NCI-H524 (cell line): ENCODE measurements at places on chromosomes 7 and 10.

- DNase-seq = no peak
Measured at GRCh38 chr7:46393142-46393541, 472.1 kb upstream of the IGFBP3 start.

DNA sequence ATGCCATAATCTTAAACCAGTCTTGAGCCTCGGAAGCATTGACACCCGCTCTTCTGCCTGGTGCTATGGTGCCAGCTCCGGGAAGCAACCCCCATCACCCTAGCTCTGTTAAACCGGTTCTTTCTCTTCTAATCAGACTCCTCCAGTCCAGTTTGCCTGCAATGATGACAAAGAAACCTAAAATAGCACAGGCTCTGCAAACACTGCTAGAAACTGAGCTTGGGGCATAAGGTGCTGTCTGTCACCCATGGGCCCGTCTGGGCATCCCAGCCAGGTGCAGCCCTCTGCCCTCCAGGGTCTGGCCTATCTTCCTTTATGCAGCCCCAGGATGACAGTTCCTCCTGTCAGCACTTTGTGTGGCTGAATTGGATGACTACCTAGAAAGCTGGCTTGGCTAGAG, 14.2 kb upstream of the CAMK2G start:
- DNase-seq = no peak

GRCh38 chr7:138499340-138499739, 39.3 kb downstream of the TRIM24 start:
- DNase-seq = peak; percentile 52

DNA sequence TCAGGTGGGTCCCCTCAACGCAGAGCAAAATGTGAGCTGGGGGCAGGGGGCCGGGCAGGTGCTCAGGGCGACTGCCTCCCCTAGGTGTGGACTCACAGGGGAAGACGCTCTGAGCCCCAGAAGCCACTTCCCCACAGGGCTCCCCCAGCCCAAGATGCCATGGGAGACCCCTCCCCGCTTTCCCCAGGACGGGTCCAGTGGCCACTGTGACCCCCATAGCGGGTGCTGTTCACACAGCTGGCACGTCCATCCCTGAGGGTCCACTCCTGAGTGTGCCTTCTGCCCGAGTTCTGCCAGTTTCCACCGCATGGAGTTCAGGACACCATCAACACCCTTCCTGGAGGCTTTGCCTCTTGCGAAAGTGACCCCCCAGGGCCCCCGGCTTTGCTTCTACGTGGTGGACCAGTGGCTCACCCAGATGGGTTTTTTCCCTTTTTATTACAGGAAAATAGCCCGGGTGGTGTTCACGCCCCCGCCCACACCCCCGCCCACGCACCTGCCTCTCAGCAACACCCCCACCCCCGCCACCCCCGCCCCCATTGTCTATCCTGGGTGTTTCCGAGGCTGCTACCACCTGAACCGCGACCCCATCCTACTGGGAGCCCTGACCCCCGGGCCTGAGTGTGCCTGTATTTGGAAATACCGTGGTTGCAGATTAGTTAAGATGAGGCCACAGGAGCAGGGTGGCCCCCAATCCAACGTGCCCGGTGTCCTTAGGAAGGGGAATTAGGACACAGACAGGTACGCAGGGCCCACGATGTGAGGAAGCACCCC, 32.0 kb downstream of the ADAP1 start:
- no peak for DNase-seq

- no peak for DNase-seq
Measured at GRCh38 chr7:88172842-88173241, 47.0 kb downstream of the SRI start.

GRCh38 chr10:121928528-121928884, 675 bp upstream of the ATE1 start:
- no peak for DNase-seq

GRCh38 chr10:12194752-12195271, 879 bp downstream of the NUDT5 start:
- no peak for DNase-seq

GRCh38 chr7:75850235-75850634, 28.6 kb upstream of the RHBDD2 start:
- no peak for DNase-seq

DNA sequence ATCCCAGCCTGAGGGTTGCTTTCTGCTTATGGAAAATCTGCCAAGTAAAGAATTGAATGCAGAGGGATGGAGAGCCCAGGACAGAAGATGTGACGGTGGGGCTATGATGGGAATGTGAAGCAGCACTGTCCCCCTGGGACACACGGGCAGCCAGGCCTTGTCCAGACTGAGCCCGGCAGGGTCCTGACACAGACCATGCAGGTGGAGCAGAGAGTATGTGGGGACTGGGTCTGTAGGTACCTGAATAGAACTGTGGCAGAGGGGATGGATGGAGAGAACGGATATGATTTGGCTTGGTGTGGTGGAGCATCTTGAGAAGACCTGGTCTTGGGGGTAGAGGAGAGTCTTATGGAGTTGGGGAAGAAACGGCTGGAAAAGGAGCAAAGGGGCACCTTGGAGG, 732 bp upstream of the LRRC18 start:
- DNase-seq = no peak

GRCh38 chr7:84154991-84155781, 39.4 kb downstream of the SEMA3A start:
- no peak for DNase-seq

- DNase-seq = peak; percentile 19
Measured at GRCh38 chr7:95694334-95694733, 78.0 kb upstream of the DYNC1I1 start.

DNA sequence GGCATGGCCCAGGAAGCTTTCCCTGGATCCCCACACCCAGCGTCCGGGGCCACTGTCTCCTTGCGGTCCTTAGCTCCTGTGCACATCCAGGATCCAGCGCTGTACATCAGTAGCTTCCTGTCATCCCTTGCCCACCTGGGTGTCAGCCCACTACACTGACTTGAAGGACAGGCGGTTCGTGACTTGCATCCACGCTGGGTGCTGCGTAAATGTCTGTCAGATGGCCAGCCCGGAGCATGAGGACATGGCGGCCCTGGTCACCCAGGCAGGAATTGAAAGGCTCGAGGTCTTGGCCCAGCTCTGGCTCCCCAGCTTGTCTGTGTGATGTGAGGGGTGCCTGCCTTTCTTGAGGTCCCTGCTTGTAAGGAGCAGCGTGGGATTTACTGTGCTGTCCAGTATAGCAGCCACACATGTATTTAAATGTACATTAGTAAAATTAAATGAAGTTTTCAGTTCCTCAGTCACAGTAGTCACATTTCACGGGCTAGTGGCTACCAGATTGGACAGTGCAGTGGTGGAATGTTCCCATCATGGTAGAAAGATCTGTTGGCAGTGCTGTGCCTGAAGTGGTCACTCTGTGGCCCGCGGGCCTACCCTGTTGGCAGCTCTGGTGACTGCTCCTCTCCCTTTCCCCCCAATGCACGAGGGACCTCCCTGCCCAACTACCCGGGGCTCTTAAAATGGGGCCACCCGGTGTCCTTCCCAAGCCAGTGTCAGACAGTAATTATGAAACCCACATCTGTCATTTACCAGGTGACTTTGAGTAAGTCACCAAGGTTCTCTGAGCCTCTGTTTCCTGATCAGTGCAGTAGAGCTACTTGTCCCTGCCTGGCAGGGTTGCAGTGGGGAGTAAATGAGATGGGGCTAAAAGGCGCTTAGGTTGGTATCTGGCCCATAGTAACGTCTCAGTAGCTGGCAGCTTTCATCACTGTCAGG, 97.8 kb upstream of the PPIF start:
- no peak for DNase-seq

DNA sequence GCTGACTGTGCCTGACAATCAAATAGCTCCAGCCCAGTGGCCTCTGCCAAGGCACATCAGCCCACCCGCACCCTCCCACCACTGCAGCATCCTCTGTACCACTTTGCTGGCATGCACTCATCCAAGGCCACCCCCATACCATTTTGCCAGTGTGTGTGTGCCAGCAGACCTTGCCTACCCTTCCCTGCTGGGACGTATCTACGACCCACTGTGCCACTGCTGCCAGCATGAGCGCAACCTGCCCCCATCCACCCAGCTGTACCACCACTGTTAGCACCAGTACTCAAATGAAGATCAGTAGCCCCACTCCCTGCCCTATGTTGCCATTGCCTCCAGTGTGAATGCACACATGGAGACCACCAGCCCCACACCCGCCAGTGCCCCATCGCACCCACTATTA, 149.4 kb upstream of the PTN start:
- DNase-seq = no peak

- DNase-seq = no peak
Measured at GRCh38 chr7:105773030-105773460, 103.4 kb downstream of the ATXN7L1 start.

- DNase-seq = no peak
Measured at GRCh38 chr7:152511736-152512135, 75.9 kb upstream of the KMT2C start.

DNA sequence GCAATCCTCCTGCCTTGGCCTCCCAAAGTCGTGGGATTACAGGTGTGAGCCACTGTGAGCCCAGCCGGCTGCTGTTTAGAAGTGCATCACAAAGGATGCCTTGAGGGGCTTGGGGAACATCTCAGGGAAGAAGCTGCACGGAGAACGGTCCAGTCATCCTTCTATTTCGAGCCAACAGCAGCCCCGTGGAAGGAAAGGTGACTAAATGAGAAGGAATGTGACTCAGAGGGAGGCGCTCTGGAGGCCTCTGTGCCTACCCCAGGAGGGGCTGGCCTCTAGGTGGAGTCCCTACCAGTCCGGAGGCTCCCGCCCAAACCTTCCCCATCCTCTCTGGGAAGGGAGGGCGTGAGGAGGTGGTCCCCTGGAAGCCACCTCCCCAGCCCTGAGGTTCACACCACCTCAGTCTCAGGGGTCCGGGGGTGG, 76.2 kb downstream of the CTBP2 start:
- no peak for DNase-seq

DNA sequence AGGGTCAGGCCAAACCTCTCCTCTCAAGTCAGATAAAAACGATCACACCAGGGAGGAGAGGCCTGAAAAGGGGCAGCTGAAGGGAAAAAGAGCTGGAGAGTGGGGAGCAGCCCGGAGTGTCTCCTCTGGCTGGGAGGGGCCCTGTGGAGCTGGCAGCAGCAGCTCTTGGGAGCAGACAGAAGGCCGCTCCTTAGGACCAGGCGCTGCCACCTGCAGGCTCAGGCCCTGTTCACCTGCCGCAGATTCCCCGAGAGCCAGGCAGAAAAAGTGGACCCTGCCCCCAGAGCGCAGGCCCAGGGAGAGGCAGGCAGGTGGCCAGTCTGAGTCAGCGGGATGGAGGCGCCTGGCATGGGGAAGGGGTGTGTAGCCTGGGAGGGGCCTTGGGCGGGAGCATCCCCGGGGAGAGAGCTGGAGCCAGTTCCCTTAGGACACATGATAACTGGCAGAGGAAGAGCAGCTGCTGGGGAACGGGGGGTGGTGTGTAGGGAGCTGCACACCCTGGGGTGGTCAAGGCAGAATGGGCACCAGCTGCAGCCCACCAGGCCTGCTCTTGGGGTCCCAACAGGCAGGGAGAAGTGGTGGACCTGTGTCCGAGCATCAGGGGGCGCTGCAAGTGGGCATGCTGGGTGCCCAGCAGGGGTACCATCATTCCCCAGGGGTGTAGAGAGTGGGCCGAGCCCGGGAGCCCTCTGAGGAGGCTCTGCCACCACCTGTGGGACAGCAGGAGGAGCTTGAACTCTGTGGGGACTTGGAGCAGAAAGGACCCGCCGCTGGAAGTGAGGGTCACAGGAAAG, 177.2 kb upstream of the RHEB start:
- DNase-seq = no peak

DNA sequence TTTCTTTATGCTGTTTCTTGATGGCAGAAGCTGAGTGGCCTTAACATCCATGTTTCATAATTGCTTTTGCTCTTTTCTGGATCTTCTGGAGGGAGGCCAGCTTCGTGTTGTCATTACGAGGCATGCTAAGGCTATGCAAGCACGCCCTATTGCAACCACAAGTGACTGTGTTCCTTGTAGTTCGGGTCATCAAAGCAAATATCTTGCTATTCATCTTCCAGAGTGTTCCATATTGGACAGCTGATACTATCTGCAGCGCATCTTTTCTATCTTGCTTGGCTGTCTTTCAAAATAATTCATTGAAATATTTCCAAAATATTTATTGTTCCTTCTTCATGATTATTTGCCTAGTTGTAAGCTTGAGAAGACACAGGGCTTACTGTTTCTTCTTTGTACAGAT, 5.0 kb downstream of the EPHB6 start:
- no peak for DNase-seq

DNA sequence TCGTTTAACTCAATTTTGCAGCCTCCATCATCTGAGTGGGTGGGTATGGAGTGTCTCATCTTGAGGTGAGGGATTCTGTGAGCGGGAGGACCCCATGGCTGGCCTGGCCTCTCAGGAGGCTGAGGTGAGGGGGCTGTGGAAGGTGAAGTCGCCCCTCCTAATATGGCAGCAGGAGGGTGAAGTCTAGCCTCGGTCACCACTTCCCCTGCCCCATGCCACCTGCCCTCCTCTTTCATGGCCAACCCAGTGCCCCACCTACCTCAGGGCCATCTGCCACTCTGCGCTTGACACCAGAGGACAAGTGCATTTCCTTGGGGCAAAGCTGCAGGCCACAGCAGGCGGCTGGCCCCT, 8.7 kb downstream of the RASGEF1A start:
- DNase-seq = peak; percentile 69

- DNase-seq = no peak
Measured at GRCh38 chr10:115001506-115002381, 63.7 kb downstream of the TRUB1 start.

GRCh38 chr10:100168313-100168643, 17.6 kb downstream of the ERLIN1 start:
- no peak for DNase-seq

DNA sequence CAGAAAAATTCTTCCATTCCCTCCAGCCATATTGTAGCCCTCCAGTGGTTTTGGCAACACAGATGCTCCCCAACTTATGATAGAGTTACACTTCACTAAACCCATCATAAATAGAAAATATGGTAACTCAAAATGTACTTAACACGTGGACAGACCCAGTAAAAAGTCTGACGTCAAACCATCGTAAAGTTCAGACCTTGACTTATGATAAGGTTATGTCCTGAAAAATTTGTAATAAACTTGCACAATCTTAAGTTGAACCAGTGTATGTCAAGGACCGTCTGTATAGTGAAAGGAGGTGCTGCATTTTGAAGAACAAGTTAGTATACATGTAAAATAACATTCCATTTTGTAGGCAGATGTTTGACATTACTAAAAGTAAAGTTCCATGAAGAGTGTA, 142.8 kb downstream of the NSUN6 start:
- DNase-seq = no peak
